ENCODE measurements at places on chromosomes 16 and 17.

GRCh38 chr17:72117535-72118334 lies 3.1 kb upstream of the SOX9 start:
- DNase-seq = no peak

DNA sequence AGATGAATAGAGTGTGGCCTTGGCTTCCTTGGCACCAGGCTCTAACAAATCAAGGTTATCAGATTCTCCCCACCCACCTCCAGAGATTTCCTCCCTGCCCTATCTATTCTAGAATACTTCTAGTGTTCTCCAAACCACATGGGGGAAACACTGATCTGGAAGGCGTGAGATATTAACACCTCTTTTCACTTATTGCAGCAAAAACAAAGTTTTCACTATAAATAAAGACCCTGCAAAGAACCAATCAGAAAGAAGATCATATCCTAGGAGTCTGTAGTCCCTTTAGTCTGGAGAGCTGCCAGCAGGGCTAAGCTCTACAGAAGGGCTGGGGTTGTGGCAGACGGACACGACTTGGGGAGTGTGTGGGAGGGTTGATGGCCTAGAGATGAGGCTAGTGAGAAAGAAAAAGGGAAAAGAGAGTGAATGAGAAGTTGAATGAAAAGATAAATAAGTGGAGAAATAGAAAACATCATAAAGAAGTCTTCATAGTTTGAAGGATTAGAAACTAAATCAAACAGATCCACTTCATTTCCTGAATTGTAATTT lies 8.6 kb upstream of the SKAP1 start:
- DNase-seq = no peak

- peak; percentile 51 for DNase-seq
These were observed 23.1 kb upstream of the CNOT1 start for GRCh38 chr16:58652741-58653140.

- no peak for DNase-seq
These were observed 5.9 kb downstream of the HPR start for GRCh38 chr16:72068930-72069329.

GRCh38 chr17:9444687-9445086 lies 130.9 kb downstream of the STX8 start:
- DNase-seq = no peak

DNA sequence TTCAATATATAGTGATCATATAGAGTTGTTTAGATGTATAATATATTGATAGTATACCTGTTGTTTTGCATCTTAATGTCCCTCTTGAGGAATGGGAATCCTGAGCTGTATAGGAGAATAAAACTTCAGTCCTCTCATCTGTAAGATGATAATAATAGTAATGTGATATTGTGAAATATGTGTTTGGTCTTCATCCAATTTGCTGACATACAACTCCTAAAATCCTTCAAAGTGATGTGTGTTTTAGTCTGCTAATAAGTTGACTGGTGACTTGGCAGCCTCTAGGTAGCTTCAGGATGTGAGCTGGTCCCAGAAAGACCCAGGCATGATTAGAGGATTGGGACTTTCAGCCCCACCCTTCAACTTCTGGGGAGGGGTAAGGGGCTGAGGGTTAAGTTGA lies 22.8 kb upstream of the NFAT5 start:
- DNase-seq = peak; percentile 52

- no peak for DNase-seq
These were observed 5.9 kb upstream of the CD300H start for GRCh38 chr17:74573169-74573568.

GRCh38 chr17:80274331-80274730 lies 13.7 kb downstream of the RNF213 start:
- DNase-seq = no peak

DNA sequence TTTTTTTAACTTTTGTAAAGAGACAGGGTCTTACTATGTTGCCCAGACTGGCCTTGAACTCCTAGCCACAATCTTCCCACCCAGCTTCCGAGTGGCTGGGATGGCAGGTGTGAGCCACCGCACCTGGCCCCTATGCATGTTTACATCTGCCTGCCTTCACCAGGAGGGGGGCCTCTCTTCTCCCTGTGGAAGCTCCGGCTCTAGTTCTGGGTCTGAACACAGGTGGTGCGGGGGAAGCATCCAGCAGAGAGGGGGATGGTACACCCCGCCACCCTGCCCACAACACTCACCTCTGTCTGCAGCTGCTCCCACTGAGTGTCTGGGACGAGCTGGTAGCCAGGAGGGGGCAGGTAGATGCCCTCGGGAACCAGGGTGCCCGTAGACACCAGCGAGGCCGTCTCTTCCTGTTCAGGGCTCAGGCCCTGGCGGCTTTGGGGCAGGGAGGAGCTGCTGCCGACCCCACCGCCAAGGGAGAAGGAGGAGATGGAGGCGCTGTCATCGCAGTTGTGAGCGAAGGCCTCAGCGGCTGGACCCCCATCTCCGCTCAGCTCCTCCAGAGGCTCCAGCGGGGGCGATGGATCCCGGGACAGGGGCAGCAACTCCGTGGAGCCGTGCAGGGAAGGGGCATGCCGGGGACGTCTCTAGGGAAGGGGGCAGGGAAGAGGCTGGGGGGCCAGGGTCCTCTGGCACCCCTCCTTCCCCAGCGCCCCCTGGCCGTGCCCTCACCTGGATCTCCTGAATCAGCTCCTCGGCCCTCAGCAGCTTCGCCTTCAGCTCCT lies 10.9 kb downstream of the RABEP2 start:
- no peak for DNase-seq

- DNase-seq = peak; percentile 59
These were observed 421 bp upstream of the DLX4 start for GRCh38 chr17:49968405-49969133.

GRCh38 chr16:70701596-70701995 lies 15.7 kb upstream of the MTSS2 start:
- DNase-seq = no peak

DNA sequence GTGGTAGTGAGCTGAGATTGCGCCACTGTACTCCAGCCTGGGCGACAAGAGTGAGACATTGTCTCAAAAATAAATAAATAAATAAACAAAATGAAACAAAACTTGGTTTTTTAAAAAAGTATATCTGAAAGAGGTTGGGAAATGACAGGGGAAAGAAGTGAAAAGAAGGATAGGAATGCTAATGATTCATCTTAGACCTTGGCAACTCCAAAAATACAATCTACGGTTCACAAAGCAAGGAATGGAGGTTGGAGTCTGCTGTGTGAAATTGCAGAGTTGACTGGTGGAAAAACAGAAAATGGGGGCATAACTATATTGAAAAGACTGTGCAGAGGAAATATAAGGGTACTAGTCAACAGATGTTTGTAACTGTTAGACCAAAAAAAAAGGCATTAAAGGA lies 40.0 kb upstream of the CD300E start:
- DNase-seq = peak; percentile 3

- DNase-seq = peak; percentile 70
These were observed 2.4 kb downstream of the AOC2 start for GRCh38 chr17:42846594-42847280.

DNA sequence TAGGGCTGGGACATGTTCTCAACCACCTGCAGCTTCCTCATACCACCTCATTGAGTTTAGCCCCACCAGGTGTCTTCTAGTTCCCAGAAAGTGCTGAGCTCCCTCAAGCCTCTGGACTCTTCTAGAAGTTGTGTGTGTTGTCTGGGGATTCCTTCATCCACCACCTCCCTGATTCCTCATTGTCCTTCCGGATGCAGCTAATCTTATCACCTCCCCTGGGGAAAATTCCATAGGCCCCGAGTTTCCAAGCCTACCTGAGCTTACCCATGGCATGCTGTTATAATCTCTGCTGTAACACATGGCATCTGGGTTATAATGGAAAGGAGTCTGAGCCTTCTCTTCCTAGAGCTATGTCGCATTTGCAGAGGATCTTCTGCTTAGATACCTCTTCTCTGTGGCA lies 243.5 kb upstream of the SDK2 start:
- DNase-seq = no peak

DNA sequence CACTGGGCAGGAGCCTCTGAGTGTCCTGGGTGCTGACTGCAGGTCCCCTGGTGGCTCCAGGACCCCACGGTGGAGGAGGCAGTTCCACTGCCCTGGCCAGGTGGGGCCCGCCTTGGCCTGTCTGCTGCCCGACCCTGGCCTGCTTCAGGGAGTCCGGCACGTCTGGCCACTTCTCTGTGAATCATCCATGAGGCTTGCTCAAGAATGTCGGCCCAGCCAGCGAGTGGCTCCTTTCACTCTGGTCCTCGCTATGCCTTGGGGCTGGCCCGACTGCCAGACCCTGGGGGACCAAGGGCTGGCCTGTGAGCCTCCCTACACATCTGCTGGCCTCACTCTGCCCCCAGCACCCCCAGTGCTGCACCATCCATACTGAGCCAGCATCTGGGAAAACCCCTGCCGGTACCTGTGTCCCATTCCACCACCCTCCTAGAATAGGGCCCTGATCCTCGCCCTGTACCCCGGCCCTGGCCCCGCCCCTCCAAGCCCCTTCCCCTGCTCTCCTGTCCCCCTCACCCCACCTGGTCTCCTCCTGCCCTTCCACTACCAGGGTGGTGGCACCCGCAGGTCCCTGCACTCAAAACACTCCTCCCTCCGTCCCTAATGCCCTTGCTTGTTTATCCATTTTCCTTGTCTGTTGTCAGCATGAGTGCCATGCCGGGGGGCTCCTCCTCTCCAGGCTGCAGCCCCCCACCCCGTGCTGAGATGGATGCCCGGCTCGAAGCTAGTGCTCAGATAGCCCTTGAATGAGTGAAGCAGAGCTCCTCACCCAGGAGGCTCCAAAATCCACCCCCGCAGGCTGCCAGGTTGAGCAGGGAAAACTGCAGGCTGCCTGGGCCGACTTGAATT lies 35.5 kb downstream of the ADCY7 start:
- peak; percentile 52 for DNase-seq

DNA sequence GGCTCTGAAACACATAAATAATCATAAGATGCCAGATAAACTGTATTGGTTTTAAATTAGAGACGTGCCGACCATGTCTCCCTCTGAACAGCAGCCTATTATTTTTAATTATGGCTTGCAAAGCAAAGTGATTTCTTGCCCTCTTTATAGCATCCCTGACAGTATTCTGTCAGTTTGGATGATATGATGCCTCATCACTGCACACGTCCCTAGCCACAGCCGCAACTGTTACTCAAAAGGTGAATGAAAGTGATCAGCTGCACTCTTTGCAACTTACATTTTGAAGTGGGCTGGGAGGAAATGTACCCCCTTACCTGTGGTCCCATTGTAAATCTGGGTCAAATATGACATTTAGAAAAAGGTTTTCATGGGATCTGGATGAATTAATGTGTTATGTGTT lies 389.9 kb downstream of the MAF start:
- DNase-seq = no peak

- peak; percentile 86 for DNase-seq
These were observed 33.3 kb downstream of the OR1D5 start for GRCh38 chr17:3030096-3030495.

DNA sequence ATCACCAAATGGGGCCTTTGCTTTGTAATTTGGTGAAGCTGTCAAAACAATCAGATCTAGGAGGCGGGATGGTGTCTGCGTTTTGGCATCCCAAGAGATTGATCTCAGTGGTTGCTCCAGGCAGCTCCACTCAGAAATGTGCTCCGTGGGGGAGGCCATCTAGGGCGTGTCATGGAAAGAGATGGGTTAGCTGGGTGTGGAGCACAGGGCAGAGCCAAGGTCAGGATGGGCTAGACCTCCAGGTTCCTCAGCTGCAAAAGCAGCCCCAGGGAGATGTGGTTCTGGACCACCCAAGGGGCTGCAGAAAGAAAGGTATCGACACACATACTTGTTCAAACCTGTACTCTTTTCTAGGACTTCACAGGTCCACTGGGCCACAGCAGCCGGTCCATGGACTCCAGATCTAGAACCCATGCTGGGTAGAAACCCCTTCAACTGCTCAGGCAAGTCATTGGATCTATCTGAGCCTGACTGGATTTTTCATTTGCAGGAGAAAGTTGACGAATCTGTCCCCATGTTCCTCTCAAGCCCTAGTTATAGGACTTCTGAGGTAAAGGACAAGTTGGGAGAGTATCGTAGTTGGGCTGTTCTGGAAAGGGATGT lies 270.2 kb upstream of the RPL38 start:
- no peak for DNase-seq

GRCh38 chr16:9275377-9275776 lies 183.9 kb downstream of the HAPSTR1 start:
- DNase-seq = peak; percentile 5

GRCh38 chr17:78356101-78356713 lies 3.7 kb downstream of the SOCS3 start:
- peak; percentile 86 for DNase-seq

GRCh38 chr16:13154799-13155198 lies 253.4 kb downstream of the SHISA9 start:
- DNase-seq = peak; percentile 36

GRCh38 chr16:54477714-54478113 lies 191.1 kb upstream of the IRX3 start:
- no peak for DNase-seq

- no peak for DNase-seq
These were observed 819.2 kb upstream of the EEF2KMT start for GRCh38 chr16:5916711-5917191.

DNA sequence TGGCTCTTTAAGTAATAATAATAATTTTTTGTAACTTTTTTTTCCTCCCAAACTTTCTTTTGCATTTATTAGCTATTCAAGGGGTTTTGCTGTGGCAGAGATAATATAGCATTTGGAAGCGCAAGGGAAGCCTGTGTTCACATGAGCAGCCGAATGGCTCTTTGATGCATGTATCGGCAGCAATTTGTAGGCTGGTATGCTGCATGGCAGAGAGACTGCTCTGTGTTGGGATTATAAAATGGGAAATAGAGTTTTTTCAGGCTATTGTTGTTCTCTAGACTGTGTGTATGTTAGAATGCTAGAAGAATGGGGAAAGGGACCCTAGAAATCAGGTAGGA lies 94.6 kb upstream of the SALL1 start:
- no peak for DNase-seq

GRCh38 chr17:5571281-5571680 lies 13.0 kb downstream of the NLRP1 start:
- DNase-seq = no peak

- DNase-seq = no peak
These were observed 8.1 kb downstream of the CDC6 start for GRCh38 chr17:40295488-40296436.

DNA sequence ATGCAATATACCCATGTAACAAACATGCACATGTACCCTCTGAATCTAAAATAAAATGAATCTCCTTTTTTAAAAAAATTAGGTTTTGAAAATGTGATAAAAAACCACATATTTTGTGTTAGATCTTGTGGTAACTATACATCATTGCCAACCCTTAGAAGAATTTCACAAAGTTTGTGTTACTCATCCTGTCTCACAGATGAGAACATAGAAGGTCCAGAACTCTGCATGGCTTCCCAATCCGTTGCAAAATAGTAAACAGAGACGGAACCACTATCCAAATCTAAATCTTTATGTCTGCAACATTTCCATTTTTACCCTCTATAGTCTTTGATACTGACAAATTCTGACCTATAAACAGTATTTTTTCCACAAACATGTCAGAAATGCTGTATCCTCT lies 759.9 kb downstream of the KCNJ2 start:
- peak; percentile 17 for DNase-seq

- no peak for DNase-seq
These were observed 22.5 kb upstream of the SLC35B1 start for GRCh38 chr17:49730078-49730784.

DNA sequence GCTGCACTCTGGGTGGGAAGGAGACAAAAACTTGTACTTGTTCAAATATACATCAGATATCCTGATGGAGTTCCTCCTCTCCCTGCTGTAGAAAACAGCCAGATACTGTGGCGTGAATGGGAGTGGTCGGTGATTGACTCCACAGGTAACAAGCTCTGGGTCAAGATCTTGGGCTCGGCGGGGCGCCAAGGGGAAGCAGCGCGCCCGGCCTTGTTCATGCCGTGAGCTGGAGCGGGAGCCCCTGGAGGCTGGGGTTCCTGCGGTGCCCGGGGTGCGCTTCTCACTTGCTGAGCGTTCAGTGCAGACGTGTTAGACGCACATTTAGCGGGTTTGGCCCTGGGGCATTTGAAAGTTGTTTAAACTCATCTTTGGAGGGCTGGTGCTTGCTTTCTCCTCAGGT lies 44.4 kb downstream of the BANP start:
- DNase-seq = no peak
